ENCODE measurements at places on chromosomes 16 and 17.

- no peak for DNase-seq
Measured at GRCh38 chr17:80952291-80952690, 39.4 kb upstream of the CHMP6 start.

DNA sequence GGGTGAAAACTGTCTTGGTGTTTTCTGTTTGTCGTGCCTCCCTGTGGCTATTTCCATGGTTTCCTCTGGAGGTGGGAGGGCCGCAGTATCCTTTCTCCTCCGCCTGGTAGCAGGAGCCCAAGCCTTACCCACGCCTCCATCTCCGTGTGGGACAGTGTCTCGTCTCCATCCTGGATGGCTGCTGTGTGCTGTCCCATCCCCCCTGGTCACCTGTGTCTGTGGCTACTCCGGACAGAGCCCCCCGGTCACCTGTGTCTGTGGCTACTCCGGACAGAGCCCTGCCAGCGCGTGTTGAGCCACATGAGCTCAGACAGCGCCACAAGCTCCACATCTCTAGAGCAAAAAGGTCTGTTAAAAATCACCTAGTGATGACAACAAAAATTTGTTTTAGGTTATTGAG lies 198.2 kb upstream of the CHMP6 start:
- DNase-seq = no peak

DNA sequence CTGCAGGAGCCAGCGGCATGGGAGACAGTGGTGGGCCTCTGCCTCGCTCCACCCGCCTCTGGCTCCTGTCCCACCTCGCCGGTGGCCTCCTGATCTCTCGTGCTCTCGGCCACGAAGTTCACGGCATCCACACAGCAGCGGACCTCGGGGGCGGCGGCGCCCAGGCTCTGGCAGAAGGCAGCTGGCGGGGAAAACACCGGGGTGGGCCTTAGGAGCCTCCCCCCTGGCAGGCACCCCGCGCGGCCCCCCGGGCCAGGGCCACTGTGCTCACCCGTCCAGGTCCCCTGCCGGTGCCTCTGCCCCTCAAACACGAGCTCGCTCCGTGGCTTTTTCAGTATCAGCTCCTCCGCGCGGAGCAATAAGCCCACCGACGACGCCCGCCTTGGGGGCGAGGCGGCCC lies 409 bp upstream of the C17orf107 start:
- DNase-seq = no peak

DNA sequence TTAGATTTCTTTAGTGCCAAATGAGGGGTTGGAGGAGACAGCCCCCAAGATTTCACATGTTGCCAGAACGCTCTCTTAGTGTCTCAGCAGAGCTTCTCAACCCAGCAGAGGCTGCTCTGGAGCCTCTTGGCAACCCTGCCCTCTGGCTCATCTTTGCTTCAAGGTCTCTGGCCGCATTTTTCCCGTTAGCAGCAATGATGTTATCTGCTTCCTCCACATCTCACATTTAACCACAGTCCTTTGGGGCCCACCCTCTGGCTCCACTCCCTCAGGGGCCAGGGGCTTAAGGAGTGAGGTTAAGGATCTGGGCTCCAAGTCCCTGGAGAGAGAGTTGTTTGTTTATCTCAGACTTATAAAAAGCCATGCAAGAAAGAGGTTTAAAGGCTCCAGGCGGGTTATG lies 3.3 kb upstream of the XYLT1 start:
- no peak for DNase-seq

DNA sequence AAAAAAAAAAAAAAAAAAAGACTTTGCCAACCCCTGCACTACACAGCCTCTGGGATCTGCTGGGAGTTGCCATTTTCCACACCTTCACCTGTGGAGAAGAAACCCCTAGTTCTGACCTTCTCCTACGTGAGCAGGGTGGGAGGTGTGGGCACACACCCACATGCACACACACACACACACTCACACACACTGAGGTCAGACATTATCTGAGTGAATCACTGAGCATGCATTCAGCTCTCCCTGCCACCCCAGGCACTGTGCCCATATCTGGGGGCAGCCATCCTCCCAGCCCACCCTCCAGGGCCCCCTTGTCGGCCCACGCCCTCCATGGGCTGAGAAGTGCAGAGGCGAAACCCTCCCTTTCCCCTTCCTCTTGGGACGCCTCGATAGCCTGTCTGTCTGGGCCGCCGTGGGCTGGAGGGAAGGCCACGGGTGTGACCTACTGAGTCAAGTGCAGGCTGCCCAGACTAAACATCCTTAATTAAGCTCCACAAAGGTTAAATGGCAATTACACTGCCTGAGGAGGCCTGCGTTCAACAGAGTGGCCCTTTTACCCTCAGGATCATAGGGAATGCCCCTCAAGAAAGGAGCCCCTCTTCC lies 143.8 kb downstream of the C16orf95 start:
- no peak for DNase-seq

- DNase-seq = no peak
Measured at GRCh38 chr16:1953734-1954133, 755 bp downstream of the RPL3L start.

- no peak for DNase-seq
Measured at GRCh38 chr16:14371778-14372431, 258.2 kb downstream of the PARN start.

GRCh38 chr16:49513040-49513439 lies 139.4 kb downstream of the C16orf78 start:
- no peak for DNase-seq

DNA sequence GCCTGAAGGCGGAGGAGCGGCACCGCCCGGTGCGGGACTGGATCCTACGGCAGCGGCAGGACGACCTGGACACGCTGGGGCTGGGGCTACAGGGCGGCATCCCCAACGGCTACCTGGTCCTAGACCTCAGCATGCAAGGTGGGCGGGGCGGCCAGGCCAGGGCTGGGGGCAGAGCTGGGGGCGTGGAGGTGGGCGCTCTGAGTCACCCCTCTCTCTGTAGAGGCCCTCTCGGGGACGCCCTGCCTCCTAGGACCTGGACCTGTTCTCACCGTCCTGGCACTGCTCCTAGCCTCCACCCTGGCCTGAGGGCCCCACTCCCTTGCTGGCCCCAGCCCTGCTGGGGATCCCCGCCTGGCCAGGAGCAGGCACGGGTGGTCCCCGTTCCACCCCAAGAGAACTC lies 7.9 kb downstream of the MSLN start:
- DNase-seq = no peak

DNA sequence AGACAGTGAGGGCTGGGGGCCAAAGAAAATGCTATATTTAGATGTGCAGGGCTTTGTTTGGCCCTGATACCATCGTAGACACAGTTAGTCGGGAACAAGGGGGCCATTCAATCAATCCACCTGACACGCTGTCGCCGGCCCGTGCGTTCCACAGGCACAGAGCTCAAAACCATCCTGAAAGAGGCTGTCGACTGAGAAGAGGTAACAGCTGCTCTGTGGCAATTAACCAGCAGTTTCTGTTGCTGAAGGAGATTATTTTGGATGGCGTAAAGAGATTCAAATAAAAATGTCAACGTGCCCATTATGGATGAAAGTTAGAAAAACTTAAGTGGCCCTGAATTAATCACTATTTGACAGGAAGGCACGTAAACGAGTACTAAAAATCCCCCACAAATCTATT lies 276.2 kb upstream of the IRX5 start:
- DNase-seq = no peak

DNA sequence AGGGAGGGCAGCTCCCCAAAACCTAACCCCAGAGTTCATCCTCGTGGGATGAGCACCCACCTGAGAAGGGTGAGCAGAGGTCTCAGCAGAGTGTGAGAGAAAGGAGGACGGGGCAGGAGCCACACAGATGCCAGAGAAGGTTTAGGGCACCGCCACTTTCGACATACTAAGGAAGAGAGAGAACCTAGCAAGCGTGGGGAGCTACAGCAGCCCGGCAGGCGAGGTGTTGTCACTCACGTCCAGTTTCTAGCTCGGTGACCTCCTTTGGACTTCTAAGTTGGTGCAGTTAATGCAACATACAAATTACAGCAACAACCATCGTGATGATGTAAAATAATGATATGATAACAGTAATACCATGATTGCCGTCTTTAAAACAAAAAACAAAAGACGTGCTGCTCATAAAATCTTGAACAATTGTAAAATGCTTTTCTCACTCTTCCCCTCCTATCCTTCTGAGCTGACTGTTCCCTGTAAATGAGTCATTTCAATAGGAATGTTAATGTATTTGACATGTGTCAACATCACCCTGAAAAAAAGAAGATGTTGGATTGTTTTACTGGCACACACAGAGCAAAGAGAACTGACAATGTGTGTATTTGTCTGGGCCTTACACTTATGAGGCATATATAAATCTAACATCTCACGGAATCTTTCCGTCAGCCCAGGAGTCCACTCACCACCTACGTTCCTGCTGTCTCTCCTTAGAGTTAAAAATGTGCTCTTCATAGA lies 158.2 kb upstream of the MAF start:
- no peak for DNase-seq

GRCh38 chr17:58247511-58248363 lies 9.4 kb downstream of the LPO start:
- DNase-seq = no peak

GRCh38 chr17:41599680-41600079 lies 12.9 kb downstream of the KRT16 start:
- no peak for DNase-seq

DNA sequence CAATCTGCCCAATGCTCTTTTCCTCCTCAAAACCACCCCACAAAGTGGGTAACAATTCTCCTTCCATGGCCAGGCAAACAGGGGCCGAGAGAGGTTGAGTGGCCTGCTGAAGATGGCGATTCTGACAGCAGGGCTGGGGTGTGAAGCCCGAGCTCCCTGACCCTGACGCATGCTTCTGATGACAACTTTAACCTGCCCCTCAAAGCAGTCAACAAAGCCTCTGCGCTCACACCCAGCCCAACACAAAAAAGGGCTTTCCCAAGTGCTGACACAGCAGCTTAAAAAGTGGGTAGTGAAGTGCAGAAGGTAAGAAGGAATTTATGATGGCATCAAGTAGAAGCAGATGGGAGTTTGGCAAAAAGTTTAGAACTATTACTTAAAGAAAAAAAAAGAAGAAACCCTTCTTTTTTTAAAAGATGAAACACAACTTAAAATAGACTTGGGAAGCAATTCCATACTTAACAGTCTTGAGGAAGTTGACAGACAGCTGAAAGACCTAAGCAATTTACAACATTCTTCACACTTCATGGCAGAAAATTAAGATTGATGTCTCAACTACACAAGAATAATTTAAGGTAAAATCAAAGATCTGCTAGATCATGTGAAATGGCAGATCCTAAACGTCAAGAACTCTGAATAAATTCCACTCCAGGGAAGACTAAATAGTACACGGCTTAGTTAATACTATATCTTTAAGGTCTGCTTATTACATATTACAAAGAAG lies 133.9 kb downstream of the PARN start:
- DNase-seq = no peak

- no peak for DNase-seq
Measured at GRCh38 chr17:4499431-4500190, 930 bp downstream of the SPNS2 start.

- no peak for DNase-seq
Measured at GRCh38 chr16:85436636-85437165, 176.4 kb upstream of the GSE1 start.

- no peak for DNase-seq
Measured at GRCh38 chr17:48351911-48352332, 78.1 kb downstream of the SKAP1 start.

DNA sequence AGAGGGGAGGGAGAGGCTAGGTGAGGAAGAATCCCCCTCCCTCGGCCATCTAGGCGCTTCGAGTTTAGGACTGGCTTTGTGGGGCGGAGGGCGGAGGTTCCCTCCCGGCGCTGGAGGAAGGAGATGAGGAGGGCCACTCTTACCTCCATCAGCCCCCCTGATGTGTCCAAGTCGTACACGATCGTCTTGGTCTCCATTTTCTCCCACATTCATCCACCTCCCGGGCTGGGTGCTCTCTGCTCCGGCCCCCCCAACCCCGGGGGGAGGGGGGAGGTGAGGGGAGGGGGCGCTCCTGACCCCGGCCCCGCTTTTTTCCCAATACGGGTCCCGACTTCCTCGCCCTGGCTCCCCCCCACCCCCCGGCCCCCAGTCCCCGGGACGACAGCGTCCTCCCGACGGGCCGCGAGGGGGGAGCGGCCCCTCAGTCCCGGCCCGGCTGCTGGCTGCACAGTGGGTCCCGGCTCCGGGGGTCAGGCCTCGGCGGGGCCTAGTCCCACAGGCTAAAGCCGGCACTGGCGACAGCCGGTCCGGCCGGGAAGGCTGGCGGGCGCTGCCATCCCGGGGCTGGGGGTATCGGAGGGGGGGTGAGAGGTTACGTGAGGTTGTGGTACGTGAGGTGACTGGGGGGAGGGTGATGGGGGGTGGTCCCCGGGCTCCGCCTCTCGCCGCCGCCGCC lies 428 bp downstream of the PHF12 start:
- no peak for DNase-seq

- no peak for DNase-seq
Measured at GRCh38 chr16:56609463-56609921, 1.1 kb downstream of the MT2A start.

DNA sequence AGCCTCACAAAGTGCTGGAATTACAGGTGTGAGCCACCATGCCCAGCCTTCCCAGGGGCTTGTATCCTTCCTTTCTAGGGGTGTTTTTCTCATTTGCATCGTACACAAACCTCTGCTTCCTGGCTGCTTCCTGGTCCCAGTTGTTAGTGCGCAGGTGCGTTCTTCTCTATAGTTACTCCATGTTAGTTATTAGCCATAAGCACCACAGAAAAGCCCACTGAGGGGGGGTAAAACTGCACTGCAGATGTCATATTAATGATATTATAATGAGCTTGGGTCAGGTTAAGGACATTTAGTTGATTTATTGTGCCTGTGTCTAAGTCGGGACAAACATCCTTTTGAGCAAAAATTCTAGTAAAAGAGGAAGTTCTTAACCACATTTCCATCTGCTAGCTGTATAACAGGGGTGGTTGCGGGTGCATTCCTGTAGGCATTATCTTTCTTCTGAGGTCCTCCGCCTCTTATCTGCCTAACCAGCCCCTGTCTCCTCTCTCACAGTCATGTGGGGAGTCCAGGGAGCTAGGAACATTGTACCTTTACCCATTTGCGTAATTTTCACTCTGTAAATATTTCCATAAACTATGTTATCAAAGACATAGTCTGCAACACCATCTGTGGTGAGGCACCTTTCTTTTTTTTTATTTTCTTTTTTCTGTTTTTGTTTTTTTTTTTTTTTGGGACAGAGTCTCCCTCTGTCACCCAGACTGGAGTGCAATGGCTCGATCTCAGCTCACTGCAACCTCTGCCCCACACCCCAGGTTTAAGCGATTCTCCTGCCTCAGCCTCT lies 23.6 kb upstream of the ATF7IP2 start:
- no peak for DNase-seq

GRCh38 chr16:48014349-48015135 lies 141.3 kb downstream of the ABCC12 start:
- DNase-seq = no peak

All from left ventricle myocardium inferior (tissue), 1 donor.